Cardiac septum (tissue), 1 donor: ENCODE measurements at places on chromosomes 7 and 10. TPM values are rescaled to one million over a fixed set of nuclear protein-coding genes. Genes with fewer than 3 reads are reported as not detected.

GRCh38 chr7:43791665-43792064, 33.2 kb downstream of the BLVRA start:
- DNase-seq = no peak

DNA sequence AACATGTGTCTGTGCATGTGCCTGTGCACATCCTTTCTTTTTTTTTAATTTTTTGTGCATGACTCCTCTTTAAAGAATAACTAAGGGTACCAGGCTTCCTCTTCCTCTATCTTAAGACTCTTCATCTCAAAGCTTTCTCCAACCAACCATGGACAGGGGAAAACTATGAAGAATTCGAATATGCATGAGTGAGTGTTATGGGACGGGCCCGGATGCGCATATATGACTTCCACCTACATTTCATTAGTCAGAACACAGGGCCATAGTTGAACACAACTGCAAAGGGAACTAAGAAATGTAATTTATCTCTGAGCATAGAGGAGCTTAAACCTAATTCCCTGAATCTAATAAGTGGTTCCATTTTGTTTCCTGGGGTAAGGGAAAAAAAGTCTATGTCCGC, 270.3 kb upstream of the SORCS1 start:
- DNase-seq = no peak

The MYO1G gene
- total RNA-seq = 2.4 TPM

DNA sequence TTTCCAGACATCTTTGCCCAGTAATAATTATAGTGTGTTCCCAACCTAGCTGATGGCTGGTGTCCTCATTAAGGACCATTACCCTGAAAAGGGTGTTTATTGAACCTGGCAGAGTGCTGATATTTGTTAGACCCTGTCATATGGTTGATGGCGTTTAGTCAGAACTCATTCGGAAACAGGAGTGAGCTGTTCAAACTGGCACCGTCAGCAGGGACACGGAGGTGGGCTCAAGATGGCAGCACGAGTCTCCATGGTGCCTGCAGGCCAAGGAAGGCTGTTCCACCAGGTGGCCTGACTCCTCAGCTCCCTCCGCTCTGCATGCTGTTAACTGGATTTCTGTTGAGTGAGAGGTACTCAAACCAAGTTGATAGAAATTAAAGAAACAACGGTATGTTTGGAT, 589.1 kb upstream of the MGMT start:
- no peak for DNase-seq

The EVX1 gene
- not detected for total RNA-seq

GRCh38 chr7:21059069-21059468, 272.4 kb upstream of the SP8 start:
- no peak for DNase-seq

The ANKRD7 gene
- total RNA-seq = 0.62 TPM

GRCh38 chr10:120400601-120401000, 56.4 kb upstream of the PLPP4 start:
- no peak for DNase-seq

DNA sequence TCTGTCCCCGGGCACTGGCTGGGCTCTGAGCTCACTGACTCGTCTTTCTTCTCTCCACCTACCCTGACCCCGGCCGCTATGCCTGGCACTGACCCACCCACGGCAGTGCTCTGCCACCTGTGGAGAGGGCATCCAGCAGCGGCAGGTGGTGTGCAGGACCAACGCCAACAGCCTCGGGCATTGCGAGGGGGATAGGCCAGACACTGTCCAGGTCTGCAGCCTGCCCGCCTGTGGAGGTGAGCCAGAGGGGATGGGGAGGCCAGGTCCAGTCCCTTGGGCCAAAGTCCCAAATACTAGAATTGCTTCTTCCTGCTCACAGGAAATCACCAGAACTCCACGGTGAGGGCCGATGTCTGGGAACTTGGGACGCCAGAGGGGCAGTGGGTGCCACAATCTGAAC, 27.3 kb downstream of the TBATA start:
- no peak for DNase-seq

The GARIN1A gene
- total RNA-seq = 2.4 TPM

DNA sequence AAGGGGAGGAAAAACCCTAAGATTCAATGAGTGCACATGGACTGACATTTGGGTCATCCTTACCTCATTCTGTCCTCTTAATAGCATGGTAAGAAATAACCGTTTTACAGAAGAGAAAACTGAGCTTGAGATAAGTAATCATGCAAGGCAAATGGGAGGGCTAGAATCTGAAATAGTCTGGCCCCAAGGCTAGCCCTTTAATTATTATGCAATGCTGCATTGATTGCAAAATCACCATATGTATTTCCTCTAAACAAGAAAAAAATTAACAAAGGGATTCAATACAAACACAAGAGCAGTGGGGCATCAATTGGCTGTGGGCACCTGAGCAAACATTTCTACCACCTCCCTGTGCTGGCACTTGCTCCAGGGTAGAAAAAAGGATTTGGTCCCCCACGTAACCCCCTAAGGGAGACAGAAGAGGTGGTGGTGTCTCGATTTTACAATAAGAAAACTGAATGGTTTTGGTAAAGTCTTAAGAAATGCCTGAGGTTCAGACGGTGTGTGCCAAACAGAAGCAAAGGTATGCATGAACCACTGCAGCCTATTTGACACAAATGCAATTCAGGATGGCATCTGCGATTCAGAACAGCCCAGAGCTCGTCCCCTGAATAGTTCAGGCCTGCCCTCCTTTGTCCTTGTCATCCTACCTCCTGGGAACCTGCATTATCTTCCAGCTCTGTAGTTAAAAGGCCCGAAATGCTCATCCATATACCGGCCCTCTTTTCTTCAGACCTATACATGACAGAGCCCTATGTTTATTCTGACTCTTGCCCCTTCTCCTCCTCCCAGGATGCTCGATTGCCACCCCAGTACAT, 23.6 kb downstream of the PIP4K2A start:
- no peak for DNase-seq
